Sciatic nerve (tissue), 2 donors: ENCODE measurements at places on chromosomes 5 and 9. TPM values are rescaled to one million over a fixed set of nuclear protein-coding genes. Genes with fewer than 3 reads are reported as not detected.

GRCh38 chr5:6436715-6437331 lies 11.8 kb upstream of the UBE2QL1 start:
- no peak for DNase-seq

- DNase-seq, result no peak
These were observed 25.0 kb downstream of the STOM start for GRCh38 chr9:121345070-121345469.

Gene BARHL1
- not detected for total RNA-seq

Gene NEUROG1
- not detected for total RNA-seq

GRCh38 chr9:34493972-34494535 lies 28.7 kb downstream of the ENHO start:
- peak; percentile 83 for DNase-seq

DNA sequence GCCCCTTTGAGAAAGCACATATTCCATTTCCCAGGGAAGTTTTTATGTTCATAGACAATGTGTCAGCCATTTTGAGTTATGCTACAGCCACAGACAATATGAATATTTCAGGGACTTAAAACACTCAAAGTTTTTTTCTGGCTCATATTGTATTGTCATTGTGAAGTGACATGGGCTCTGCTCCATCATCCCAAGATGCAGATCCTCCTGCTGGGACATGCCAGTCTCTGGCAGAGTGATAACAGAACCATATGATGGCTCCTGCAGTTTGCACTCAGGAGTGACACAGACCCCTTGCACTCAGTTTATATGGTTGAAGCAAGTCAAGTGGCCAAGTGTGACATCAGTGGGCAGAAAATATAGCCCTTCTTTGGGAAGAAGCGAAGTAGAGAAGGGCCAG lies 498.4 kb upstream of the TUSC1 start:
- no peak for DNase-seq

GRCh38 chr5:96927008-96927407 lies 8.9 kb upstream of the LNPEP start:
- no peak for DNase-seq

DNA sequence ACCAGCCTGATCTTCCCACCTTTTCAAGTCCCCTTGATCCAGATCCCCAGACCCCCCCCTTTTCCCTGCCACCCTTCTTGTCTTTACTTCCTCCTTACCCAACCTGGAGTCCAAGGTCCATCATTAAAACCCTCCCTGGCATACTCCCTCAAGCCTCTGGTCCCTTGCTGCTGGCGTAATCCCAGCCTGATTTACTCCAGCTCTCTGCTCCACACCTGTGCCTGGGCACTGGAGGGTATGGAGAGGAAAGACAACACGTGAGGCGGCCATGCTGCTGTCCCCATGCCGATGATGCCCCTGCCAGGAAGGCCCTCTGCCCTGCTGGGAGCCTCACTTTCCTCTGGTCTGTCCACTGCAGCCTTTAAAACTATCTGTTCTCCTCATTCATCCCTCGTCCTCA lies 5.1 kb downstream of the B4GALT7 start:
- peak; percentile 17 for DNase-seq

GRCh38 chr5:94469894-94470329 lies 148.5 kb downstream of the KIAA0825 start:
- no peak for DNase-seq

- DNase-seq, result no peak
These were observed 33.5 kb upstream of the F2R start for GRCh38 chr5:76682387-76682786.

- no peak for DNase-seq
These were observed 29.5 kb downstream of the SURF6 start for GRCh38 chr9:133306242-133307204.

- no peak for DNase-seq
These were observed 370.1 kb downstream of the KIAA0825 start for GRCh38 chr5:94248175-94248875.

DNA sequence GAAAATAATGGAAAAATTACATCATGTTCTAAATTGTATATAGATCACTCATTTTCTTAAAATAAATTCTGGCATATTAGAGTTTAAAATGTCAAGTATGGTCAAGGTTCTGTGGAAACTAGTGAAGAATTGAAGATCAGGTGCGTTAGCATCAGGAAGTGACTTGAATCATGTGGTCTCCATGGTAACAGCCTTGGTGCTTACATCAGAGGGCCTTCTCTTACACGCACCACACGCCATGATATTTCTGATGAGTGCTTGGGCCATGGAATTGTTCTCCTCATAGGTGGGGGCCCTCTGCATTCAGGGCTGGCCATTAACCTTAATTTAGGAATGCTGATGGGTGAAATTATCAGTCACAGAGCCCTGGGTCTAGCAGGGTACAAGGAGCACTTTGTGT lies 288.1 kb upstream of the EFNA5 start:
- no peak for DNase-seq

DNA sequence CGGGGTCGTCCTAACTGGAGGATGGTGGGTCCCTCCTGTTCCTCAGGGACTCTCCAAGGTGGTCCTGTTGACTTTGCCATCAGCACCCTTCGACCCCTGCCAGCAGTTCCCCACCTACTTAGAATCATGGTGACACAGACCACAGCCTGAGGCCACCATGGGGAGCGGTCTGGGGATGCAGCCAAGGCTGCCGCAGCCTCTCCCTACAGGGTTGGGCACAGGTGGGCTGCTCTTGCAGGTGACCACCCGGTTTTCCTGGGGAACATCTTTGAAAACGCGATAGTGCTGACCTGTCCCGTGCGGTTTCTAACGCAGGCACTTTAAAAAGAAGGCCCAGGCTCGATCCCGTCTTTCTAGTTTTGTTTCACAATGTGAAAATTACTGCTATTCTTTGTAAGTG lies 12.7 kb upstream of the CEL start:
- DNase-seq, result no peak

Gene KIAA1958
- 5.8 TPM for total RNA-seq

GRCh38 chr9:92189782-92190535 lies 74.7 kb upstream of the SPTLC1 start:
- no peak for DNase-seq

Gene NFIB
- 137 TPM for total RNA-seq
